ENCODE measurements at places on chromosomes 11 and 22.

- peak; percentile 68 for DNase-seq
Observed at GRCh38 chr11:4025248-4025966, 69.2 kb upstream of the RRM1 start.

- DNase-seq: no peak
Observed at GRCh38 chr22:26985206-26985605, 327.8 kb downstream of the MIAT start.

GRCh38 chr11:75344186-75344585 lies 7.3 kb downstream of the ARRB1 start:
- no peak for DNase-seq

GRCh38 chr22:42379966-42380537 lies 52.2 kb downstream of the NFAM1 start:
- no peak for DNase-seq

All from NCI-H446 (cell line).